ENCODE measurements at places on chromosomes 4 and X.

DNA sequence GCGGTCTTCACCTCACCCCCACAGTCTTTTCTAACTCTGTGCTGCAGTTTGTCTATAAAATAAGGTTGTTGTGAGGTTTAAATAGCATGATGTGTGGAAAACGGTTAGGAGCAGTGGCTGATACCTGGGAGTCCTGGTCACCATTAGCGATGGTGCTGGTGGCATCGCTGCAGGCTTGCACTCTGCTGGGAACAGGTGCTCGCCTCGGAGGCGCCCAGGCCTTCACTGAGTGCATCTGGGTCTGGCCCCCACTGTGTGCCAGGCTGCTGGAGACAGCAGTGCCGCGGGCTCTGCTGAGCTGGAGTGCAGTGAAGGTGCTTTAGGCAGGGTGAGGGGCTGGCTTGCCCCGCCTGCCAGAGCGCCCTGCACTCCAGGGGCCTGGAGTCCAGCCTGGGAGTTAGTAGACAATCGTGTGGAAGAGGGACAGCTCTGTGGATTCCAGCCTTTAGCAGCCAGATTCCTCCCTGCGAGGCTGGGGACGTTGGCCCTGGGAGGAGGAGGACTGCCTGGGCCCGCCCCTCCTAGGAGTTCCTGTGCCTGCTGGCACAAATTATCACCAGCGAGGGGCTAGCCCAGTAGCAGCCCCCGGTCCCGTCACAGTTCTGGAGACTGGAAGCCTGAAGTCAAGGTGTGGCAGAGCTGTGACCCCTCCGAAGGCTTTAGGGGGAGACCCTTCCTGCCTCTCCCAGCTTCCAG, 7.3 kb downstream of the RGS12 start:
- no peak for DNase-seq

DNA sequence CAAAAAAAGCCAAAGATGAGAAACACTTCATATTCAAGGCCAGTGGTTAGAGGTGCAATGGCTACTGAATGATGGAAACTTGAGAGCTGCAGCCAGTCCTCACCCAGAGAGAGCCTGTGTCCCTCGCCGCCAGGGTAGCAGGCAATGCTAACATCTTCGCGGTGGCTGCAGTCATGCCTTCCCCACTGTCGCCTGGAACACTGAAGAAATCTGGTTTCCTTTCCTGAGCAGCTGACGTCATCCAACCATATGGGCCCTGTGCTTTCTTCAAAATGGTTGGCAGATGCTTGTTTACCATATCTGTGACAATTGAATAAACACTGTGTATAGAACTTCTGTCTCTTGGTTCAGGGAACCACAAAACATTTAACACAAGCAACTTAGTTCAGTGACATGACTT, 39.7 kb downstream of the PRSS12 start:
- DNase-seq = peak; percentile 29

- no peak for DNase-seq
Observed at GRCh38 chrX:10126044-10126443, 30.7 kb upstream of the CLCN4 start.

GRCh38 chrX:85619962-85620361, 240.5 kb upstream of the POF1B start:
- no peak for DNase-seq

- DNase-seq = no peak
Observed at GRCh38 chr4:127558489-127559407, 74.0 kb upstream of the INTU start.
